Right lobe of liver (tissue), 6 donors: ENCODE measurements at places on chromosomes 7 and 10. TPM values are rescaled to one million over a fixed set of nuclear protein-coding genes. Genes with fewer than 3 reads are reported as not detected.

The LHFPL3 gene
- not detected for total RNA-seq

The ACSL5 gene
- total RNA-seq, result 77.2 TPM

DNA sequence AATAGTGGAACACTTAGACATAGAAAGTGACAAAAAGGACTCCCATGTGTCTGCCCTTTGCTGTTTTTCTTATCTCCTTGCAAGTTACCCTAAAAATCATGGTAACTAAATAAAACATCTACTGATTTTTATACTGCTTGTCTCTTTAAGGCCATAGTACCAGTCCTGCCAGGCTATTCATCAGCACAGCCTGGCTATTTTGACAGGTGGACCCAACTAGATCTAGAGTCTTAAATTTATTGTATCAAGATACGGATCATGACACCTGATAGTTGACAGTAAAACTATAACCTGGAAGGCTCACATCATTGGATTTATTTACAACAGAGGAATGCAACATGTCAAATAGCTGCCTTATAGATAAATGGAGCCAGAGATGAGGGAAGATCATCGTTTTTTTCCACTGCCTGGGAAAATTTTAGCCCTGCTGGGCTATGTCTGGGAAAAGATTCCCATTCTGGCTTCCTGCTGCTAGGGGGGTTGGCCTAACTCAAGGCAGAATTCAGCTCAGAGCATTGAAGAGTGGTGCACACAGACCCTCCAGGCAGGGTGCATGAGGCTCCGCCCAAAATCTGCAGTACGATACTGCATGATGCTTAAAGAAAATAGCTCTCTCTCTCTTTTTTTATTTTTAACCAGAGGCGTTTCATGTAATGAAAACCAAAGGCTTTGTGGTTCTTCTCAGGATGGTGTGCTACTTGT lies 292.0 kb upstream of the FZD8 start:
- no peak for DNase-seq

The POLR2J2 gene
- 0.25 TPM for total RNA-seq

DNA sequence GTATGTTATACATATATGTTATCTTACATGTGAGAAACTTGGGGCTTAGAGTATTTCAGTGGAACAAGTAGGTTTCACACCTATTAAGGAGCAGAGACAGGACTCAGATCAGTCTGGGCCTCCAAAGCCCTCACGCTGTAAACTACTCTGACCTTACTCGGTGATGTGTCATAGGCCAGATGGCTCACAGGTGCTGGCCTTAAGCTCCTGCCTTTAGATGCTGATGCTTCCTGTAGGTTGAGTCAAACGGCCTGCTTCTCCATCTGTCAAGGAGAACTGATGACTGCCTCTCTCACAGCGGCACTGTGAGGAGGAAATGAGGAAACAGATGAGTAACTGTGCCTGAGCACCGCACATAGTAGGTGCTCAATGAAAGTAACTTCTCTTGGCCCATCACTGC lies 312.6 kb upstream of the COBL start:
- DNase-seq, result no peak

DNA sequence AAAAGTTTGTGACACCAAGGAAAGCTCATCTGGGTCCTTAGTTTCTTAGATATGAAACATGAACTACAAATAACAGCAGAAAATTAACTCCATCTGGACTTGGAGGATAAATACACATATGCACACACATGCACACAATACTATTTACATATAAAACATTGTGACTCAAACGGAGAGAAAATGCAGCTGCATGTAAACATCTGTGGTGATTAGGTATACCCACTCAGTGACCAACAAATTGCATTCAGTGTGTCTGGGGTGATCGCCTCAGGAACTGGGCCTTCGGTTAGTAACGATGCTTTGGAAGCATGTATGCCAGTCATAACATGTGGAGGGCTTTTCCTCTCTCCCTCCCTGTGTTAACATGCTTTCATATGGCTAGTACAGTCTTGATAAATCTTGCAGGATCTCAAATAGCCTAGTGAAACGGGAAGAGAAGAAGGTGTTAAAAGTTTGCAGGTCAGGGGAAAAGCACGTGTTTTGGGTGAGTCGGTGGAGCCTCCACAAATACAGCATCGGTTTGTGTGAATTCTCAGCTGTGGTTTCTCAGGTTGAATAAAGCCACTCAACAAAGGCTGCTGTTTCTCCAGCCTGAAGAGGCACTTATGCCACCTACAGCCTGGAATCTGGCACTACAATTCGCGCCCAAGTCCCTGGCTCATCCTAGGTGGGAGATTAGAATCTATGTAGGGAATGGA lies 8.7 kb upstream of the GLRX3 start:
- DNase-seq, result no peak

- DNase-seq, result no peak
These were observed 111.6 kb downstream of the CHCHD3 start for GRCh38 chr7:132970257-132970656.

The PTPRN2 gene
- 0.67 TPM for total RNA-seq

DNA sequence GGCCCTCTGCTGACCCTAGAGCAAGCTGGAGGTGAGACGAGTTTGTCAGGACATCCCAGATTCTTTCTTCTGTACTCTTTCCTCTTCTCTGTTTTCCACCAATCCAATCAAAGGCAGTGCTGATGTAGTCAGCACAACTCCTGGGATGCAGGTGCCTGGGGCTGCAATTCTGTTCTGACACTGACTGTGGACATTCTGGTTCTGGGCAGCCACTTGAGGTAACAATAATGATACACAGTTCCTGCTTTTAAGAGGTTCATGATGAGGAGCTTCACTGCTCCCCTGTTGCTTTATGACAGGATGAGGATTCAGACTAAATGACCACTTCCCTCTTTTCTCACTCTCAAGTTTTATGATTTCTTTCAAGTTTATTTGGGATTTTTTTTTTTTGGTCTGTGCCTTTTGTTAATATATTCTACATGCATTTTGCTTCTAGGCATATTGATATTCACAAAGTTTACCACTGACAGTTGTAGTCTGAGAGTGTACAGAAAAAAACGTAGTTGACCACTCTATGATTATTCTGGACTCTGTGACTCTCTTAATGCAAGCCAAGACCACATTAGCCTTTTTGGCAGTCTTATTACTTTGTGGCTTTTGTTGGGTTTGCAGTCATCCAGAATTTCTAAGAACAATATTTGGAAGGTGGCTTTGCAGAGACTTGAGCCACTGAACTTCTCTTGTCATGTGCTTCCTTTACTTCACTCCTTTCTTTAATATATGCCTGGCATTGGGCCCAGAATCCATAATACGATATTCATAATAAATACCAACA lies 247.6 kb downstream of the AUTS2 start:
- no peak for DNase-seq

The ANKRD61 gene
- not detected for total RNA-seq

DNA sequence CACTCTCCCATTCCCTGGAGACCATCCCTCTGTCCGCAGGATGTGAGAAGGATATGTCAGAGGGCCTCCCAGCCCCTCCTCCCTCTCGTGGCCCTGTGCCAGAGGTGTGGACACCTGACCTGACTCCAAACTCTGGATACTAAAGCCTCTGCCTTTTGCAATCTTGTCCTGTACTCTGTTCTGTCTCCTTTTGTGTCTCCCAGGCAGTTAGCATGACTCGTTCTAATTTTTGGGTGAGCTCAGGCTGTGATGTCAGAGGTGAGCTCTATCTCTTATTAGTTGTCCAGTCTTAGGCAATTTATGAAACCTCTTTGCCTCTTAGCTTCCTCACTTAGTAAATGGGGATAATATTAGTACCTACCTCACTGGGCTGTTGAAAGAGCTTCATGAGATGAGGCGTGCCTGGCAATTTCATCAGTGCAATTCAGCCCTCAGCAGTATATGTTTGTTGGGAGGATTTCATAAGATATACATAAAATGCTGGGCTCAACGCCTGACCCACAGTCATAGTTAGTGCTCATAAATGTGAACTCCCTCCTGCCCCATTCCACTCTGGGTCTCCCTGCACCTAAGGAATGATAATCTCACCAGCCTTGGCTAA lies 10.9 kb downstream of the MARVELD1 start:
- peak; percentile 48 for DNase-seq

DNA sequence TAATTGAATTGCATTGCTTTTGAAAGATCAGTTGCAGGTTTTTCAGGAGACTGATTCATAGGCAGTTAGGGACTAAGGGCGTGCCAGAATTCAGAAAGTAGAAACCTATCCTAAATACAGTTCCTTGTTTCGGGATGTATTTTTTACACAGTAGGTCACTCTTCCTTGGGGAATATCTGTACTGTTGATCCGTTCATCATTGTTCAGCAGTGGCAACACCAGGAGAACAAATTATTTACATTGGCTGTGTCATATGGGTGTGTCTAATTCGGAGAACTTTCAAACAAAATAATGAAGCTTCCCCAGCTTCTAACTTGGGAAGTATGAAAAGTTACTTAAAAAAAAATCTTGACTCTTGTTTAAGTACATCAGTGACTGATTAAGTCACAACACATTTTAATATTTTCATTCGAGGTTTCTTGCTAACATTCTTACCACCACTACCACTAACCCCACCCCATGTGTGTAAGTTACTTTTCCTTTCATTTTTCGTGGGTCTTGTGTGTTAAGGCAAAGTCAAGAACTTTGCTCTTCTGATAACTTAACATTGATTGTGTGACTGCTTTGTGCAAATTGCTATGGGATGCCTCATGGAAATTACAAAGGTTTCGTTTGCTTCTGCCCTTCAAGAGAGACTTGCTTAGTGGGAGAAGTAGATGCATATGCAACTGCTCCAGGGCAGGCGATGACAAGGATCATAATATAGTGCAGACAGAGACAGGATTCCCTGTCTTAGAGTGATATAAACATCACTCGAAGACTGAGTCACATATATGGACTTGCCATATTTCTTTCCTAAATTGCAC lies 43.8 kb upstream of the RPA3 start:
- DNase-seq, result no peak

DNA sequence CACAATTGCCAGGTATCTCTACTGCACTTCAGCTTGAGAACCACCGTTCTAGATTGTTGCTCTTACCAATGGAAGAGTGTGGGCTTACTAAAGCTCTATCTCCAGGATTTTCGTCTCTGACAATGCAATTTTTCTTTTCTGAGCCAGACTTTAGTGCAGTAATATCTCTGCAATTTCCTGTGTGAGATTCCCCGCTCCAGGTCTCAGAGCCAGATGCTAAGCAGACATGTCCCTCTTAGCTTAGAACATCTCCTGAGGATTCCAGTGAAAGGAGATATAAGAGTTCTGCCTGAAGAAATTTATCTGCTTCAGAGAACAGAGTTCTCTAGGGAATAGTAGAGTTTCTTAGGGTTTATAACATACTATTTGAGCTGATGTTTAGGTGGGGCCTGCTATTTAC lies 82.0 kb downstream of the SND1 start:
- DNase-seq, result no peak
